A549 treated with ZK216348 at 1 μM for 4 hours (cell line): ENCODE measurements at places on chromosomes 16 and 17. TPM values are rescaled to one million over a fixed set of nuclear protein-coding genes. Genes with fewer than 3 reads are reported as not detected.

Gene ZG16
- not detected in 5 replicates for total RNA-seq

Gene ODAD4
- 1.2 to 2.0 TPM (median 1.5 TPM) in 5 replicates for total RNA-seq

Gene MT1M
- not detected in 5 replicates for total RNA-seq

Gene NTN3
- total RNA-seq: 0.12 TPM in 1 of 5 replicates, not detected in the others
